Activated CD4-positive, alpha-beta T cell treated with anti-CD3 and anti-CD28 coated beads, Interleukin-2, amount 50 U/mL, for 24 hours (primary cell): ENCODE measurements at places on chromosomes 12 and 14.
A peak's percentile ranks its signal among the peaks of the same experiment; 100 is the strongest.

DNA sequence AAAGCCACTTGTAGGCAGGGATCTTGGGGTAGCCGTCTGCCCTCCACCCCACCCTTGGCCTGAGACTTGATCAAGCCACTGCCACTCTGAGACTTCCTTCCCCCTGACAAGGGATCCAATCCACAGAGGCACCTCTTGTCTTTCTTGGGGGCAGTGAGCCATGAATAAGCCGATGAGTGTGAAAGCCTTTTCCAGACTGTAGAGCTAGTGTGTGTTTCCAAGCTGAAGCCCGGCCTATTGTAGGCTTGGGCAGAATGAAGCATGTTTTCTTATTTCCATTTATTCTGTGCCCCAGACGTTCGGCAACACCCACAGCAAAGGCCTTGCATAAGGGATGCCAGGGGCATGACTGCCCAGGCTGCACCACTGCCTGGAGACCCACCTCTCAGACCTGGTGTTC lies 991.6 kb downstream of the BCL11B start:
- DNase-seq, result no peak

- DNase-seq, result no peak
Observed at GRCh38 chr12:88764781-88765480, 184.7 kb upstream of the KITLG start.

DNA sequence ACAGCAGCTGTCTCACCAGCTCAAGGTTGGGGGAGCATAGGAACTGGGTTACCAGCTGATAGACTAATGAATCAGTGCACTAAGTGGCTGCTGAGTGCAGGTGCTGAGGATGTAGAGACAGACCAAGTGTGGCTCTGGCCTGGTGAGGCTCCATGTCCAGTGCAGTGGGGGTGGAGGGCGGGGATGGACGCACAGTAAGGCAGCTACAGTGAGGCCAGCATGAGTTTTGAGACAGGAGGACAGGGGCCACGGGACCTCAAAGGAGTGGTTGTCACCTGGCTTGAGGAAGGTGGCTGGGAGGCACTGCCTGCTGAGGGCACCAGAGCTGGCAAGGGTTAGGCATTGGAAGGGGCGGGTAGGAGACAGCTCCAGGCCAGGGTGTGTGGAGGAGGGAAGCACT lies 37.0 kb downstream of the SYNE3 start:
- DNase-seq, result no peak

DNA sequence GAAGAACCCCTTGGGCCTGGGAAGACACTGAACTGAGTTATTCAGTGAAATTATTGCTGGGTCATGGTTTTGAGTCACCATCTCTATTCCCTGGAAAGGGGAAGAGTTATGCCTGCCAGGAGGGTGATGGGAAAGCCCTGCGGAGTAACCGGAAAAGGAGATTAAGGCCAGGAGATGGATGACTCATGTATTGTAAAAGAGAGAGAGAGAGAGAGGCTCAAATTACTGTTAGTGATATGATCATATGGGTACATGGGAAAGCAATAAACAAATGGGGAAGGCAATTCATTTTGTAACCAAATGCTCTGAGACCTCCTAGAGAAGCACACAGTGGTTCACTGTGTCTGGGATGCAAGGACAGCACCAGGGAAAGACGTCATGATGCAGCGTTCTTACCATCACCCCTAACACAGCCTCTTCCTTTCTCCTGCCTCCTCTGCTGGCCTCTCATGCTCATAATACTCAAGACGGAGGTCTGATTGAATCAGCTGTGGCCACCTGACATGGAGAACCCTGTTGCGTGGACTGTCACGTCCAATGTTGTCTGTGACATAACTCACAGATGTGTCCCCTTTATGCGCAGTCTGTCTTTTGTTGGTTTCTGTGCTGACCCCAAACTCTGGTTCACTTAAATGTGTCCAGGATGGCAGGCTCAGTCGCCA lies 243.7 kb downstream of the TMEM132D start:
- DNase-seq, result no peak

GRCh38 chr14:83247924-83248639 lies 1714.4 kb upstream of the SEL1L start:
- no peak for DNase-seq

DNA sequence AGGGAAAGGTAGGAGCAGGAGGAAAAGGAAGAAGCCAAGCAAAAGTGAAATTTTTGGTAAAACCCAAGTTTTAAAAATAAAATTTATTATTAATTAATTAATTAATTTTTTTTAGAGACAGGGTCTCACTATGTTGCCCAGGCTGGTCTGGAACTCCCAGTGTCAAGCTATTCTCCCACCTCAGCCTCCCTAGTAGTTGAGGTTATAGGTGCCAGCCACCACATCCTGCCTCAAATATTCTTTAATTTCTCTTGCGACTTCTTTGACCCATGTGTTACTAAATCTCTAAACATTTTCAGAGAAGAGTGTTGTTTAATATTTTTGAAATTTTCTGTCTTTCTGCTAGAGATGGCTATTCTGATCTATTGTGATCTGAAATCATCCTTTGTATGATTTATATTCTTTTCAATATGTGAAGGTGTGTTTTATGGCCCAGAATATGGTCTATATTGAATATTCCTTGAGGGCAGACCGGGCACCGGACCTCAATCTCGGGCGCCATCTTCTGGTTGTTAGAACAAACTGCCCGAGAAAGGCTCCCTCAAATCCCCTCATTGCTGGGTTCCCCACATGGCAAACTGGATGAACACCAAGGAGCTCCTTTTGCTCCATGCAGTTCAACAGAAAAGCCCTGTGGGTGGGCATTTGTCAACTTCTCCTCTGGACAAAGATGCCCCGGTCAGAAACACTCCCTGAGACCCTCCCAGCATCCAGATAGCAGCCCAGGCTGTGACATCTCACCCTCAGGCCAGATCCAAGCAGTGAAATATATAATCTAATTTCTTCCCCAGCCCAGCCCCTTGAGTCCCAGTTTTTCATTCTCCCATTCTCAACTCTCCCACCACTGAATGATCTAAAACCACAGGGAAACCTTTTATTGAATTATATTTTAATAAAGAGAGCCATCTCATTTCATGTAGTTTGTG lies 110.5 kb downstream of the ASCL4 start:
- no peak for DNase-seq

DNA sequence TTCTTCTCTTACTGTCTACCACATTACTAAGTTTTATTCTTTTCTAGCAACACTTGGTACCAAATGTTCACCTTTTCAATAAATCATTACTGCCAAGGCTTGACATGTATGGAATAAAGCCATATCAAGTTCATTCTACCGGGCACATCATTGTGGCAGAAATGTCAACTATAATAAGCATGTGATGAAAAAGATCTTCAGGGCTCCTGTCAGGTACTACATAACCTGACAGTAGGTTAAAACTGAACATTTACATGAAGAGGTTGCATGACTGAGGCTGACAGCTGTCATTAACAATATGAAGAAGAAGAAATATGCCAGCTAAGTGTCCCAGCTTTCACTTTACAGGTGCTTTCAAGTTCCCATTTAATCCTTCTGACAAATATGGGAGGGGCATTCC lies 178.9 kb downstream of the KCNH5 start:
- no peak for DNase-seq

DNA sequence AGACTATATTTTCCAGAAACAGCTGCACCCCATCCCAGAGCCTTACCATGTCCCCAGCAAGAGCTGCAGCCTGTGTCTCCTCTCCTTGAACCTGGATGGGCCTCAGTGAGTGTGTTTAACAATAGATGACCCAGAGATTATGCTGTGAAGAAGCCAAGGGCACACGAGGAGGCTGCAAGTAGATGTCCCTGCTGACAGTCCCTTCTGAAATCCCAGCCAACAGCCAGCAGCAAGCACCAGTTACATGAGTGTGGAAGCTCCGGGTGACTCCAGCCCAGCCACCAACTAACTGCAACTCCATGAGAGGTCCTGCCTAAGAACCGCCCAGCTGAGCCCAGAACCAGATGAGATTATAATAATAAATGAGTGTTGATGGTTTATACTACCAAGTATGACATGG lies 191.7 kb downstream of the BCL11B start:
- DNase-seq, result no peak

DNA sequence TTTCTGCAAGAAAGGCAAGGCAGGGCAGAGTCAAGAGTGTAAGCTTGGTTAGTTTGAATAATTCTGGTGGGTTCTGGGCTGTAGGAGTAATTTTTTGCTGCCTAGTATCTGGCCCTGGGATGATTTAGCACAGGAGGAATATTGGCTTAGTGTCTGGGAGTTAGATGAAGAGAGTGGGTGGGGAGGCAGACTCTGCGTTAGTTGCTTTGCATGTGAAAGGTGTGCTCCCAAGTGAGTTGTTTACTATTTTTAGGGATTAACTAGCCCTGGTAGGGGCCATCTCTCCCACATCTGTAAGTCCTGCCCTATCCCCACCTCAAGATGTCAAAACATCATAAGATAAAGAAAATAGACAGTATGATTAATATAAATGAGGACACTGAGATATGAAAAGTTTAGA lies 249.7 kb downstream of the LRIG3 start:
- DNase-seq, result no peak

GRCh38 chr12:132413931-132414588 lies 75.9 kb upstream of the FBRSL1 start:
- DNase-seq, result no peak

- DNase-seq, result no peak
Observed at GRCh38 chr14:103550451-103551337, 11.8 kb downstream of the BAG5 start.

- no peak for DNase-seq
Observed at GRCh38 chr12:58554522-58555157, 365.7 kb downstream of the LRIG3 start.

DNA sequence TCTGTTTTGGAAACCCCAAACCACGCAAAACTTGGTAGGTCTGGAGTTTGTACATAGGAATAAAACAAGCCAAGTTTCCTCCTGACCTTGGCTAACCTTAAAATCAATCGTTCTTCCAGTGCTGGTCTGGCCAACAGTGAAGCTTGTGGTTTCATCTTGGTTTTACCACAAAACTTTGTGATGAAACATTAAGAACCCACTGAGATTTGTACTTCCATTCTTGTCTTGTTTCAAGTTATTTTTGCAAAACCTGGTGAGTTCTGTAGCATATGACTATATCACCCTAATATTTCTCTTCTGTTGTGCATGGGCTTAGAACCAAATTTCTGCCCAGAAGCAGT lies 26.4 kb downstream of the SIX1 start:
- no peak for DNase-seq

DNA sequence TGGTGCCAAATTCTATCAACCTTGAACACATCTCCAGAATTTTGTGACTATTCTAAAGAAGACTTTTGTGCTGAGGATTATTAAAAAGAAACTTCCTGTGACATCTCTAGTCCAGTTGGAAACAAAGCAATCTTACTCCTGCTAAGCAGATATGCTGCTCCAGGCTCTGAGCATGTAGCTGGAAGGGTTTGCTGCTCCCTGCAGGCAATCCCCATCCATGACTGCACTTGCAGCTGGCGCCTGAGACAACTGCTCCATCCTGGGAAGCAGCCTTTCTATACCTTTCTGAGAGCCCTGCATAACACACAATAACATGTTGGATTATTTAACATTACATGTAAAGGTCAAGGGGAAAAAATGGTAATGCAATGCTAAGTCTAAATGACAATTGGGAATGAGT lies 105.1 kb downstream of the NDUFA12 start:
- DNase-seq, result no peak

GRCh38 chr14:60346706-60347105 lies 97.7 kb downstream of the PPM1A start:
- no peak for DNase-seq

- DNase-seq, result no peak
Observed at GRCh38 chr14:28762303-28762954, 4.2 kb upstream of the FOXG1 start.

- no peak for DNase-seq
Observed at GRCh38 chr14:94383777-94384176, 4.6 kb downstream of the SERPINA1 start.

DNA sequence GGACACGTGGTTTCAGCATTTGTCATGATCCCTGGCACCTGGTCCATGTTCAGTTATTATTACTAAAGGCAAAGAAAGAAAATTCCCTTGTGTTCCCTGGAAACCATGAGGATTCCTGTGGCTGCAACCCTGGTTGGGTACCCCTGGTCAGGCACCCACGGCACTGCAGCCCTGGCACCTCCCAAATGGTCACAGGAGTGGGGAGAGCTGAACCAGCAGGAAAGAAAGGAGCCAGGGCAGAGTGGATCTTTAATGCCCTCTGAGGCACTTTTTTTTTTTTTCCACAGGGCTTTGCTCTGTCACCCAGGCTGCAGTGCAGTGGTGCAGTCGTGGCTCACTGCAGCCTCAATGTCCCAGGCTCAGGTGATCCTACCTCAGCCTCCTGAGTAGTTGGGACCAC lies 17.5 kb downstream of the CINP start:
- no peak for DNase-seq

DNA sequence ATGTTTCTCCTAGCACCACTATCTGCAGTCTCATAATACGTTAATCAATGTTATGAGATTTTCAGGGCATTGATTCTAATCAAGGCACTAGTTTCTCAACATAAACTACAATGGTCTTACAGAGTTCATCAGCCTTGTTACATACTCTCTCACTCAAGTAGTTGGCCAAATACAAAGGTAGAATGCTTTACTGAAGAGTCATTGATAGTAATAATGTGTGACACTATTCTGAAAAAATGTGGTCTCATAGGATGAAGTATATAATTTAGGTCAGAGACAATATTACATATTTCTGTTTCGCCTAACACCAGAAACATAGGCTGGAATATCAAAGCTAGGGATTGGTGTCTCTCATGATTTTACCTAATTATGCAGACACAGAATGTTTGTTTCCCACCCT lies 35.2 kb upstream of the MDGA2 start:
- no peak for DNase-seq

DNA sequence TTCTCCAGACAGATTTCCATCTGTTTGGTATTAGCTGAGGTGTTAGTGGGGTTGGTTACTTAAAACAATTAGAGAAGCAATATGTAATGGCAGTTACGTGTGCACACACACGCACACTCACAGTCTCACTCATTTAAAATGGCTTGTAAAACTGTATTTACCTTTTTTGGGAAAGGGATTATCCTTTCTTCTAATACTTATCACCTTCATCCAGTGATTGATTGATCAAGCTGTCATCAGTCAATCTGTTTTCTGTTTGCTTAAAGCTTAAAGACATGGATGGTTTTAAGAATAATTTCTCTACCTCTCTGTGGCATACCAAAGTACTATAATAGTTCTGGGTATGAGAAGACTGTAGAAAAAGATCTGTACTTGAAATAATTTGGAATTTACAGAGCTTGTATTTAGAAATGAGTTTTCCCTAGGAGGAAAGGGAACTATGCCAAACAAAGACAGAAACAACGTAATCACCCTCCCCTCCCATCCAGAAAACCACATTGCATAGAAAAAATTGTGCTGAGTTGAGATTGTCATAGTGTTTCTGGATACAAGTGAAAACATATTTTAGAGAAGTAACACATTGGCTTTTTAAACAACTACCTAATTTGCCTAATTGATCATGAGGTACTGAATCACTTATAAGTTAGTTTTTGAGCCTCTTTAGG lies 455.8 kb downstream of the PCNX1 start:
- DNase-seq, result no peak

- DNase-seq, result peak; percentile 85
Observed at GRCh38 chr12:46269429-46270241, 792 bp upstream of the SLC38A1 start.

GRCh38 chr12:27673101-27673718 lies 23.0 kb upstream of the REP15 start:
- no peak for DNase-seq

- no peak for DNase-seq
Observed at GRCh38 chr14:60926002-60926401, 54.9 kb downstream of the TRMT5 start.

GRCh38 chr14:86712176-86712575 lies 1182.2 kb downstream of the FLRT2 start:
- no peak for DNase-seq

GRCh38 chr12:10305411-10305810 lies 2.3 kb upstream of the KLRD1 start:
- no peak for DNase-seq
